ENCODE measurements at places on chromosomes 6 and 20.

GRCh38 chr6:111688331-111688730 is 82.7 kb upstream of the TRAF3IP2 start:
- DNase-seq = no peak

DNA sequence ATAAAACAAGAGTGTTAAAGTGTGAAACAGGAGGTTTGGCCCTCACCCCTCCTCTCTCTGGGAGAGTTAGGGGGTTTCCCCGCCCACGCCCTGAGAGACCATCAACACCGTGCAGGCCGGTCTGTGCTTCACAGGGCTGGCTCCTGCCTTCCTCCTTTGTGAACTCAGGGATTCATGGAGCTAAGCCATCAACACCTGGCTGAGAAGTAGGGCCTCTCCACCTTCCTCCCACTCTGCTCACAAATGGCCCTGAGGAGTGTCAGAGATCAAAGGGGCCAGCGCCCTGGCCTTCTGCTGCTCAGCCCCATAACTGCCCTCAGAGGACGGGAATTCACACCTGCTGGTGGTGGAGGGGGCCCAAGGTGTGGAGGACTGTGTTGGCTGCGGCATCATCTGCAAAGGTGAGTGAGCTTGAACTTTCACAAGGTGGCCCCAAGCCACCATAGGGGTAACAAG is 88.6 kb downstream of the PSMB1 start:
- no peak for DNase-seq

GRCh38 chr20:46977909-46978588 is 83.4 kb downstream of the EYA2 start:
- DNase-seq = no peak

DNA sequence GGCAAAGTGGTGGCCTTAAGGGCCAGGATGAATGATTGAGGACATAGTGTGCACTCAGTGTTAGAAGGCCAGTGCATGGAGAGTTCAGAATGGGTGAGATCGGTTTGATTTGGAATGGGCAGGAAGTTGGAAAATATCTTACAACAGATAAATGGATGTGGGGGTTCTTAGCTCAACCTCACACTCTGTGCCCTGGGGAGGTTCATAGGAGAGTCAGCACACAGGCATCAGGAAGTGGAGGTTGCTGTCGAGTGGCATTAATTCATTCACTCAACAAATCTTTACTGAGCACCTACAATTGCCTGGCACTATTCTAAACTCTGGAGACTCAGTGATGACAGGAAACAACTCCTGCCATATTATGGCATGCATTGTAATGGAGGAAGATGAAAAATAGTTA is 313.7 kb upstream of the SUPT3H start:
- DNase-seq = no peak

GRCh38 chr6:27761391-27761790 is 150.8 kb downstream of the OR2B2 start:
- DNase-seq = no peak

GRCh38 chr20:41534842-41535241 is 83.3 kb downstream of the CHD6 start:
- no peak for DNase-seq

DNA sequence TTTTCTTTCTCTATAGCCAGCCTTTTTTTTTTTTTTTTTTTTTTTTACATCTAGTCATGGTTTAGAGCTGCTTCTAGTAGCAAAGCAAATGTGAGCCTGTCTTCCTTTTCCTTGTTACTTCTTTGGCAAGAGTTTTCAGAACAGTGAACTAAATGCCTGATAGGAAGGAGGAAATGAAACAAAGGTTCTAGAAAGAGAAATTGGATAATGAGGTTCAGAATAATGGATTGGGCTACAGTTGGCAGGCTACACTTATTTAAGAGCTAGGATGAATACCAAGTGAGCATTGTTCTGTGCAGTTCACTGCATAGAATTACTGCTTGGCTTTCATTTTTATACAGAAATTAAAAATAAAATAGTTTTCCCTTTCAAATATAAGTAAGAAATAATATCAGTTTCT is 78.6 kb downstream of the HIVEP1 start:
- DNase-seq = no peak

DNA sequence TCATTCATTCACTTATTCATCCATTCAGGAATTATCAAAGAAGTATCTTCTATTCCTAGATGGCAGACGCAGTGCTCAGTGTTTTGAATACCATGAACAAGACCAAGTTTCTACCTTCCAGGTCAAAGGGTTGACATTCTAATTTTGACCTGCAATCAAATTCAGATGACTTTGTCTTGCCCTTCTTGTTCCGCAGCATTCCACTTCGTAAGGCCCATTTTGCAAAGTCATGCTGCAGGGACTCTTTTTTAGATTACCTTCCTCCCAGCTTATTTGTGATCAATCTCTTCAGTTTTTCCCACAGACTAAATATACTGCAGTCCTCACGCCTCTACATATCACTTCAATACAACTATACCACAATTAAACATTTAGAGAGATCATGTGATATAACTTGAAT is 7.1 kb upstream of the TAAR1 start:
- no peak for DNase-seq

- DNase-seq = no peak
These were observed 33.0 kb downstream of the SLCO4A1 start for GRCh38 chr20:62675156-62675876.

GRCh38 chr6:44084231-44085014 is 42.8 kb downstream of the MRPL14 start:
- DNase-seq = no peak

- no peak for DNase-seq
These were observed 48.2 kb downstream of the MRPL14 start for GRCh38 chr6:44078827-44079671.

GRCh38 chr6:139538366-139538765 is 163.9 kb upstream of the CITED2 start:
- no peak for DNase-seq

- no peak for DNase-seq
These were observed 4.5 kb downstream of the TP53INP2 start for GRCh38 chr20:34708621-34709043.

GRCh38 chr6:161649068-161649467 is 375.2 kb upstream of the AGPAT4 start:
- no peak for DNase-seq

GRCh38 chr6:15312500-15312899 is 66.6 kb downstream of the JARID2 start:
- DNase-seq = no peak

GRCh38 chr6:92879526-92879925 is 539.8 kb downstream of the EPHA7 start:
- DNase-seq = no peak

- DNase-seq = no peak
These were observed 9.0 kb downstream of the TOMM6 start for GRCh38 chr6:41796474-41796873.

- no peak for DNase-seq
These were observed 176.2 kb upstream of the CNR1 start for GRCh38 chr6:88342336-88342735.

DNA sequence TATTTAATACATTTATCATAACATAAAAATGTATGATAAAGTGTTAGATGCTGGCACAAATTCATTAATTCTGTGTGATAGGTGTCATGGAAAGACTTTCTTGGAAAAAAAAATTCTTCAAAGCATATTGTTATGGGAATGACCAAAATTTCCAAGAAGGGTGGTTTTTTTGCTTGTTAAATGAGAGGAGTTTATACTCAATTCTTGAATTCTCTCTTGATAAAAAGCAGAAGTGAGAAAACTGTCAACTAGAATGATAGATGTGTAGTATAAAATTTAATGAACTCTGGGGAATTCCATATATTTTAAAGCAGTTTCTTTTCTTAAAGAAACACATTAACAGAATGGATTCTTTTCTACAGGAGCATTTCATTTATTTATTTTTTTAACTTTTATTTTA is 62.0 kb upstream of the SNAP91 start:
- no peak for DNase-seq

GRCh38 chr20:237489-237888 is 10.4 kb downstream of the DEFB129 start:
- no peak for DNase-seq

- no peak for DNase-seq
These were observed 213.5 kb upstream of the ARID1B start for GRCh38 chr6:156563714-156564113.

DNA sequence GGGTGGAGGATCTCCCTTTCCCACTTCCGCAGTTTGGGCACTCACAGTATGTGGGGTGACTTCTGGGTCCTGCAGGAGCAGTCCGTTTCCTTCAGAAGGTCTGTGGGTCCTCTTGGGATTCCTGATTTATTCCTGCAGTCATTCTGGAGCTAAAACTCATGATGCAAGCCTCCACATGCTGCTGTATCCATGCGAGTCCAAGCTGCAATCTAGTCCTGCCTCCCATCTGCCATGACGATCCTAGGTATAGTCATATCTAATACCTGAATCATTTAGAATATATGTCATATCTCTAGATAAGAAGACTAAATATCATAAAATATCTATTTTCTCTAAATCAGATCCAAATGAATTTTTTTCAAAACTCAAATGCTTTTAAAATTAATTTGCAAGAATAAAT is 103.4 kb upstream of the AHI1 start:
- DNase-seq = no peak

DNA sequence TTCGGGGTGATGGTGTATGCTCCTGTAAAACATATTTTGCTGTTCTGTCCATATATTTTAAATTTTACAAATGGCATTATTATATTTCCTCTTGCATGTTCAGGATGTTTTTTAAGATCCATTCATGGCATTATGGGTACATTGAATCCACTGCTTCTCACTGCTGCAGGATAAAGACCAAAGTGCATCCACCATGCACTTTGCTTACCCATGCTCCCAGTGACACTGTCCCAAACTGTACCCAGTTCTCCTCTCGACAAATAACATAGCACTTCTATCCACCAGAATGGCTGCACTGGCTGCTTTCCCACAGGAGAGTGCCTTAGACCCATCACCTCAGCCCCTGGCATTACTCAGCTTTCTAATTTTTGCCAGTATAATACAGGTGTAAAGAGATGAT is 29.7 kb downstream of the MTRES1 start:
- no peak for DNase-seq

All from cortex of kidney (tissue), 1 donor.